ENCODE measurements at places on chromosomes 2 and 18.

GRCh38 chr2:41998186-41999127 lies 49.4 kb upstream of the PKDCC start:
- DNase-seq = no peak

DNA sequence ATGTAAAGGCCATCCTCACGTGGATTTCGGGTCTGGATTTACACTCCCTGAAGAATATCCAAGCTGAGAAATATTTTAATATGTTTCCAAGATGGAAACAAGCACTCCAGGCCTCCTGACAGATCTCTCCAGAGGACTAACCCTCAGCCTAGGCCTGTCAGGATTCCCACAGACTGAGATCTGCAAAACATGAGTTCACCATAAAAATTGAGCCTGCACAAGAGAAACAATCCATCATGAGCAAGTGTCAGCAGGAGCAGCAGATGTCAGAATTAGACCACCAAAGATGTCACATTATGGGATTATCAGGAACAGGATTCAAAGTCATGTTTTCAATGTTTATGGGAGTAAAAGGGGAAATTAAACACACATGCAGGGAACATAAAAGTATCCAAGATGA lies 191.3 kb downstream of the TFCP2L1 start:
- DNase-seq = no peak

DNA sequence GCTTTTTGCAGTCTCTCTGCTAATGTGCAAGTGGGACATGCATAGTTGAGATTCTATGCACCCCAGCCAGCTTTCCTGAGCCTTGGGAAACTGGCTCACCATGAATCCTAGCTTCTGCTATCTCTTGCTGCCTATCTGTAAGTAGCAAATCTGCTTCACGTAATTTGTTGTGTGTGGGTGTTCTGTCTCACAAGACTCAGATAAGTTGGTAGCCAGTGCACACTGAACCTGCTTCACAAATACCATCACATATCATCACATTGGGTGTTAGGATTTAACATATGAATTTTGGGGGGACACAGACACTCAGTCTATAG lies 13.9 kb upstream of the VRK2 start:
- no peak for DNase-seq

DNA sequence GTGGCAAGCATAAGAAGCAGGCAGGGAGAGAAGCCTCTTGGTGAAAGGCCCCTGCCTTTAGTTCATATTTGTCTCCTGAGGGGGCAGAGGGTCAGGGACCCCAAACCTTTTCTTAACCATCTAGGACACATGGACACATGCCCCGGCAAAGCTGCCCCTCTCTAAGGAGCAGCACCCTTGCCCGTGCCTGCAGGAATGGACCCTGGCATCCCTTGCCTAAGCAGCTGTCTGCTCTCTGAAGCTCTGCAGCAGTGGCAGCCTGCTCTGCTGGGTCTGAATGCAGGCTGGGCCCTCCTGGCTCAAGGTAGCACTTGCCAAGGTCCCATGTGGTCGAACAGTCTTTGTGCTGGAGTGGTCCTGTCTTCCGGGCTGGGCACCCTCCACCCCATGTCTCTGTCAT lies 174.4 kb downstream of the CELF4 start:
- no peak for DNase-seq

DNA sequence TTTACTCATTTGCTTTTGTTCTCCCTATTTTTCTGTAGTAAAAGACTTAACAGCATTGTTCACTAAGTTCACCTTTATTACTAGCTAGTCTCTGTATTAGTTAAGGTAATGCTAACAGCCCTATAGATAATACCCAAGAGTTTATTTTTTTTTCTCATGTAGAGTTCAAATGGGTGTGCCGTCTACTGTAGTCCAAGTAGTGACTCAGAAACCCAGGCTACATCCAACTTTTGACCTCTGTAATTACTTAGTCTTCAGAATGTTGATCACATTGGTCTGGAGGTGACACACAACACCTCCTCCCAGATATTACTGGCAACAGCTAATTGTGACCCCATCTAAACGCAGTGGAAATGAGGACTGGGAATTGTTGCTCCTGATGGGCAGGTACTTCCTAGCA lies 7.7 kb downstream of the COQ10B start:
- no peak for DNase-seq

GRCh38 chr18:10304853-10305252 lies 149.6 kb upstream of the APCDD1 start:
- no peak for DNase-seq

DNA sequence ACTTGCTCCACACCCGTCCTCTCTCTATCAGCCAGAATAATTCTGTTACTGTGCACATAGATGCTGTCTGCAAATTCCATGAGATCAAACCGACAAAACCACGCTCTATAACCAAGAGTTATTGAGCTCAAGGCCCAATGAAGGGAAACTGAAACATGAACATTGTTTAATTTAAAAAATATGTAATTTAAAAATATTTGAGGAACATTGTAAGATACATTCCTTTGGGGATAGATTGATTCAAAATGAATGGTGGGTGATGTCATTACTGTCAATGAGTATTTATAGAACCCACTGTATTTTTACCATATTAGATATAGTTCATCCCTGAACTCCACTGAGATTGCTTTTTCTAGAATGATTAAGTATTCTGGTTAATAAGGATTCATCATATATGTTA lies 50.4 kb downstream of the NCKAP5 start:
- no peak for DNase-seq

DNA sequence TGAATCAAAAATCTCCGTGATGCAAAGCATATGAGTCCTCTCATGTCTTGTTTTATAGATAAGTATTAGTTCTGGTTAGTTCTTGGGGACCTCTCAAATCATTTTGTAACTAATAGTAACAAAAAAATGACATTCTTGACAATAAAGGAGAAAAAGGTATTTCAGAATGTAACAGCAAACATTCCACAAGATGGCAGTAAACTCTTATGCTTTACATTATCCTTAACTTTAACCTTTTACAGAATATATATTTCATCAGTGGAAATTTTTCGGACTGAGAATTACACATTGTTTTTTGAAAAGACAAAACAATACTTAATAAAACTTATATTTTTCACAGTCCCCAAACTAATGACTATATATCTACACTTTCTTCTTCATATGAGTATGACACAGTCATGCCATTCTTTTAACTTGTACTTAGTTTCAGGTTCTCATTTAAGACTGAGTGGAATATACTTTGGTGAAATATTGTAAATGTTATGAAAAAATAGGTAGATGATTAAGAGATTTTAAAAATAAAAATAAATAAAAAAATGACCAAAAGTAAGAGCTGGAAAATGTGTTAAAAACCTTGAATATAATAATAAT lies 142.9 kb upstream of the NXPH2 start:
- DNase-seq = no peak

- no peak for DNase-seq
Observed at GRCh38 chr18:2903006-2903405, 56.2 kb downstream of the EMILIN2 start.

DNA sequence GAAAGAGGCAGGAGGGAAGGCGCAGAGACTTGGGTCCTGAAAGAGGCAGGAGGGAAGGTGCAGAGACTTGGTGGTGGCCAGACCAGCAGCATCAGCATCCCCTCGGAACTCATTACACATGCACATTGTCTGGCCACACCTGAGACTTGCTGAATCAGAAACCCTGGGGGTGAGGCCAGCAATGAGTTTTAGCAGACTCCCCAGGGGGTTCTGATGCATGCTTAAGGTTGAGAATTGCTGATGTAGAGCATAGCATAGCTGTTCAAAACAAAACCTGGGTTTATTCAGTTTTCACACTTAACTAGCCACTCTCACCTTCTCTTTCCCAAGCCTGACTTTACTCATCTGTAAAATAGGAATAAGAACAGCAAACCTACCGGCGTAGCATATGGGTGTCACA lies 122.9 kb downstream of the MRO start:
- DNase-seq = no peak

DNA sequence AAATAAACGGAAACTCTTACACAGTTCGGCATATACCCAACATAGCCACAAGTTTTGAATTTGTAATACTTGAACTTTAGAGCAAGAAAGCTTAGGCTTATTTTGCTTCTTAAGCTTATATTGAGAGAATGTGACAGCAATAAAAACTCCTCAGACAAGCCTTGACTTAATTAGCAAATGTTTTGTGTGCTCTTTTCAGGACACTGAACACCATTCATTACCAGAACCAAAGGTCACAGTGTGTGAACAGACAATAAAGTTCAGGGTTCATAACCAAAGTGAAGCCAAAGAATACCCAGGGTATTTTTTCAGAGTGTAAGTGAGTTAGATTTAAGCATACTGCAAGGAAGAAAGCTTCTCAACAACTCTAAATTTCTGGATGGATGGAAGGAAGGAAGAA lies 605.8 kb downstream of the METTL4 start:
- no peak for DNase-seq

DNA sequence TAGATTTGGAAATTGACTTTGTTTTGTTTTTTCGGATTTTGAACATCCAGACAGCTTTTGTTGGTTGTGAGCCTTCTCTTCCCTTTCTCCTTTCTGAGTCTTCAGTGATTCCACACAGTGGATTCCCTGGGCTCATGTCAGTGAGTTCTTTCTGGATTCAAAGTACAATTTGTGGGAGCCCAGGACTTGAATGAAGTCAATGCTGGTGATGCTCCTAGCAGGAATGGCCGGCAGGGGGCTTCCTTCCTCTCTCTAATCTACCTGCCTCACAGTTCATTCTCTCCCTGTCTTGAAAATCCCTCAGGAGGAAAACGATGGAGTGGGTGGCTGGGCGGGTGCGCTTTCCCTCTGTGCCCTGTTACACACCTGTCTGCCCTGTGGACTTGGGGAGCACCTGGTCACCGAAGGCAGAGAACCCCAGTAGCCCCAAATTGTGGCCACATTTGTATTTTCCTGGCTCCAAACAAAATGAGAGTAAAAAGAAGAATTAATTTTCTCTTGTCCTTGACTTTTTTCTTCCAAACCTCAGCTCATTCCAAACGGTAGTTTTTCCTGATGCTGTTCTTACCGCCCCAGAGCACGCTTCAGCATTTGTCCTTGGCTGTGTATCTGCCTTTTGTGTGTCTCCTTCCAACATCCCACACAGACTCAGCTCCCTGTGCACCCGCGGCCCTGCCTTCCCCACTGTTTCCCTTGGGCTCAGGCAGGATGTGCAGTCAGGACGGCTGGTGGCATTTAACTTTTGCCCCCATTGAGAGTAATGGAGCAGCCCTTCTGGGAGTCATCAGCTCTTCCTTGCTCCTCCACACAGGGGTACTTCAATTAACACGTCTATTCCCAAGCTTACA lies 86.6 kb downstream of the MARCO start:
- no peak for DNase-seq

DNA sequence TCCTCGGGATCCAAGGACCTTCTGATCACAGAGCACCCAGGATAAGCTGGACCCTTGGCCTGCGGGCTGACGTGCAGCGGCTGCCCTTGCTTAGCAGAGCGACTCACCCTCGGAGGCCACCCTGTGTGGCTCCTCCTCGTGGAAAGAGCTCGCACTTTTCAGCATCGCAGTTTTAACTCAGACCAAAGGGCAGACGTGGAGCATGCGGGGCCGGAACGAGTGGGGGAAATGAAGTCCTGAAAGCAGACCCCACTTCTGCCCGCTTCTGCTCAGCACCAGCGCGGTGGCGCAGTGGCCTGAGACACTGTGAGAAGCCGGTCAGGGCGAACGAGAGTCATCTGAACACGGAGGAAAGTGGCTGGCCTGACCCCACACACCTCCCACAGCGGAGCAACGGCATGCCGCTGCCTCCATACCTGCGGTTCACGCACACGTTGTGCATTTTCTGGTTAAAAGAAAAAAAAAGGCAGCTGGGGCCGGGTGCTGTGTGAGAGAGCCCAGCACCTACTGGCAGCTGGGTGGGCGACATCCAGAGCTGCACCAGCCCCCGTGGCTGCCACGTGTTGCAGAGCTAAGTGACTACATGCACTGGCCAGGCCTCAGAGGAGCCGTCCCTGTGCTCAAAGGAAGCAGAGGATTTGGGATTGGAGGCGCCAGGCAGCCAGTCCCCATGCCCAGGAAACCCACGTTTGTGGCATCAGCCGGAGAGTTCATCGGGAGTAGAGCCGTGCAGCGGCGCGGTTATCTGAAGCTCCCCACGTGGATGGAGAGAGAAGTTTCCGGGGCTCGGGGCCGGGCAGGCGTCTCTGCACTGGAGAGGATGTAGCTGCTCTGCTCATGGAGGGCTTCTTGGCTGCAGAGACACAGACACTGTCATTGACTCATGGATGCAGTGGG lies 89.7 kb downstream of the USP40 start:
- no peak for DNase-seq

- no peak for DNase-seq
Observed at GRCh38 chr2:67660871-67661270, 263.7 kb downstream of the ETAA1 start.

DNA sequence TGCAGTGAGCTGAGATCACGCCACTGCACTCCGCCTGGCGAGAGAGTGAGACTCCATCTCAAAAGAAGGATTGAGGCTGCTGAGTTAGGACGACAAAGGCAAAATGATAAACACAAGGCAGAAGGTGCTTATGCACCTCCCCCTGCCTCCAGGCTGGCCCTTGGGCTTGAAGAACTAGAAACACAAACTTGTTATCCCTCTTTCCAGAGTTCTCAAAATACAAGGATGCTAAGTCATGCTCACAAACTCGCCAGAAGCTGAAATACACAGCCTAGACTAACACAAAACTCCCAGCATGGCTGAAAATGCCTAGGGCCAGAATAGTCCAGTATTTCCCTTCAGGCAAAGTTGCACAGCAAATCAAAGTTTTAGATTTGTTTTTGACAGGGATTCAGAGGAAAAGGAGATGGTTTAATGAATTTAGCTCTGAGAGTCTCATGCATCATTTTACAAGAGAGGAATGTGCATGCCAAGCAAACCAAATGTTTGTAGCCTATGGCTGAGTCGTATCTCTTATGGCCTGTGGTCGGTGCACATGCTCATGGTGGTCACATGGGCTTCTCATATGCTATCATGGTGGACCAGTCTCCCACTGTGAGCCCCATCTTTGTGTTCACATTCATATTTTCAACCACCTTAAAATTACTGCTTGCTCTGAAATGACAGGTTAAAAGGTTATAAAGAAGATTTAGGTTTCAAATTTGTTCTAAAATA lies 16.2 kb upstream of the MREG start:
- no peak for DNase-seq

GRCh38 chr2:157810037-157810436 lies 66.1 kb downstream of the ACVR1 start:
- DNase-seq = no peak

DNA sequence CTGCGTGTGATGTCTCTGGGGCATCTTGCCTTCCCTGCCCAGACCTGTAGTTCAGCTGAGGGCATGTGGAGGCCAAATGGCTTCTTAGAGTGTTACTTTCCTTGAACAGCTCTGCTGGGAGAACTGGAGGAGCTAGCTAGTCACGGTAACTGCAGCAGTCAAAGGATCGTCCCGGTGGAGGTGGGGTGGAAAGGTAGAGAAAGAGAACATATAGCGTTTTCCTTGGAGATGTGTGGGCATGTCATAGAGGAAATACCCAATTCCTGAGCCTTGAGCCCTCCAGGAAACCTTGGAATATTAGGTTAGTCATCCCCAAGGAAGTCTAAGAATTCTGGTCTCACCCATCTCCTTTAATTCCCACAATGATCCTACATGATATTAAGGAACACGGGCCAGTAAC lies 33.5 kb upstream of the IL37 start:
- DNase-seq = no peak
